ENCODE measurements at places on chromosomes 1 and 21. TPM values are rescaled to one million over a fixed set of nuclear protein-coding genes. Genes with fewer than 3 reads are reported as not detected.

GRCh38 chr1:22139066-22139594 lies 3.8 kb downstream of the WNT4 start:
- no peak for DNase-seq
- no peak overlapping the region for H3K4me3 ChIP-seq
- no peaks in the 10 kb centered on the region for H3K36me3 ChIP-seq
- H3K27ac ChIP-seq, result no peak overlapping the region

GRCh38 chr1:117793413-117793812 lies 136.0 kb downstream of the GDAP2 start:
- H3K4me1 ChIP-seq, result peaks cover 30% of the 10 kb centered on the region
- H3K27ac ChIP-seq, result no peak overlapping the region
- no peak for DNase-seq
- no peaks in the 10 kb centered on the region for H3K27me3 ChIP-seq
- H3K36me3 ChIP-seq, result no peaks in the 10 kb centered on the region

- DNase-seq, result no peak
- H3K27ac ChIP-seq, result no peak overlapping the region
- no peaks in the 10 kb centered on the region for H3K36me3 ChIP-seq
- no peaks in the 10 kb centered on the region for H3K27me3 ChIP-seq
Observed at GRCh38 chr1:61253059-61253735, 170.8 kb downstream of the NFIA start.

- H3K27me3 ChIP-seq, result no peaks in the 10 kb centered on the region
- 0 out of 2 replicates have a peak, but pooled peaks cover 5% of the 10 kb centered on the region for H3K36me3 ChIP-seq
- peaks cover 11% of the 10 kb centered on the region for H3K4me1 ChIP-seq
- H3K4me3 ChIP-seq, result no peak overlapping the region
Observed at GRCh38 chr1:75720820-75721219, 3.7 kb upstream of the ACADM start.

Gene VHLL
- total RNA-seq, result not detected

Gene TBX15
- total RNA-seq, result 16.0 TPM

Measured in SJSA1 (cell line).